ENCODE measurements at places on chromosomes 4 and X.

- DNase-seq = no peak
Measured at GRCh38 chr4:39706741-39707511, 9.0 kb downstream of the UBE2K start.

- DNase-seq = no peak
Measured at GRCh38 chrX:20989361-20989760, 384.9 kb upstream of the CNKSR2 start.

DNA sequence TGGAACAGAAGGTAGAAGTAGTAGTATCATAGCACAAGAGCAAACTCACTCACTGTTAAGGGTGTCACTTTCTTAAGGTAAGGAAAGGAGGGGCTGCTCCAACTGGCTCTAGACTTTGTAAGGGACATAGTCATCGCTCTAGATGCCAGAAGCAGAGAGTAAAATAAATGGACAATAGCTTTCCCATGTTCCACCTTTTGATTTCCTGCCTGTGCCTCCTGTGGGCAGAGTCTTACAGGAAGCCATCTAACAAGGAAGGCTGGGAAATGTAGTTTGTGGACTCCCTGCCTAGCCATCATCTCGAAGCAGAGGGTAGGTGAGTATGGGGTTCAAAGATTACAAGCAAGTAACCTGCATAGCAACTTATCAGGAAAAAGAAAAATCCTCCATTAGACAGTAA, 1.7 kb upstream of the METTL14 start:
- no peak for DNase-seq

DNA sequence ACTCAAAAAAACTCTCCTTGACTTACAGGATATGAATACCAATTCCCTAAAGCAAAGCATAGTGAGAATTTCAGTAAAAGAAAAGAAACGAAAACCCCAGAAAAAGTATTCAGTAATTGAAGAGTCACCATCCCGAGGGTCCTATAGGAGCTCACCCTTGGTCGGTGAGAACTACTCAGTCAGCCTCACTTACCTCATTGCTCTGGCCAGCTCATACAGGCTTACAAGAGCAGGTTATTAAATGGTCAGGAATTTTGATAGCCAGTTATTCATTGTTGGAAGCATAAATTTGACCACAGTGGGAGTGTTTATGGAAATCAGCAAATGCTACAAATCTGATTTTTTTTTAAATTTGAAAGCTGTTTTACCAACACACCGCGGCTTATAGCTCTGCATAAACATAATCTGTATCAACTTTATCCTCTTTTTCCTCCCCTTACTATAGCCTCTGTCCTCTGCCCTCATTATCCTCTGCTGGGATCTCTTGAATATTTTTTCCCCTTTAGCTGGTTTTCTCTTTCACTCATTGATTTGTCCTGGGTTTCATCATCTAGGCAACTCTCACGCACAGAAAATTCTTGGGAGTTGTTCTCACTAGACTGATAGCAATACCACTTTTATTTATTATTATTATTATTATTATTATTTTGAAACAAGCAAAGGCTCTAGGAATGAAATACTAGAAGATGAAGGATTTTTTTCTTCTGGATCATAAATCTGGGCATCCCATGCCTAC, 11.0 kb upstream of the CXCL2 start:
- no peak for DNase-seq

DNA sequence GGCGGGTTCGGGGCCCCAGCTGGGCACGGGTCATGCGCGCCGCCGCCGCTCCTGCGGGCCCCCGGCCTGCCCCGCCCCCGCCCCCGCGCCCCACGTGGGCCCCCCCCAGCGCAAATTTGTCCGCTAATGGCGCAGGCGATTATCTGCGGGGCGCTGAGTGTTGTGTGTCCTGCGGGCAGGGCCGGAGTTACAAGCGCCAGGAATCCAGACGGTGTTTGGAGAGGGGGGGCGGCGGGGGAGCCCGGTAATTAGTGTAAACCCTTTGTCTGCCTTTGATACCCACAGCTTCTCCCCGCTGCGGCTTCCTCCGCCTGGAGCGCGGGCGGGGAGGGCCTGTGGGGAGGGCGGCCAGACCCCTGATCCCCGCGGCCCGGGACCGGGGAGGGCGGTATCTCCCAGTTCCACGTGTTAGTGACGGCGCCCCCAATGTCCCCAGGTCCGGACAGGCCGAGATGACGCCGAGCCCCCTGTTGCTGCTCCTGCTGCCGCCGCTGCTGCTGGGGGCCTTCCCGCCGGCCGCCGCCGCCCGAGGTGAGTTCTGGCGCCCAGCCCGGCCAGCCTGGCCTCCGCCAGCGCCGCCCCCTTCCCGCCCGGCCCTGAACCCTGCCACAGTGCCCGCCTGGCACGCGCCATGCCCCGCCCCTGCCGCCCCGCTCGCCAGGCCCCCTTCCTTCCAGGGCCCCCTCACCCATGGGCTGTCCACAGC, 761 bp downstream of the FGFRL1 start:
- DNase-seq = peak; percentile 42

DNA sequence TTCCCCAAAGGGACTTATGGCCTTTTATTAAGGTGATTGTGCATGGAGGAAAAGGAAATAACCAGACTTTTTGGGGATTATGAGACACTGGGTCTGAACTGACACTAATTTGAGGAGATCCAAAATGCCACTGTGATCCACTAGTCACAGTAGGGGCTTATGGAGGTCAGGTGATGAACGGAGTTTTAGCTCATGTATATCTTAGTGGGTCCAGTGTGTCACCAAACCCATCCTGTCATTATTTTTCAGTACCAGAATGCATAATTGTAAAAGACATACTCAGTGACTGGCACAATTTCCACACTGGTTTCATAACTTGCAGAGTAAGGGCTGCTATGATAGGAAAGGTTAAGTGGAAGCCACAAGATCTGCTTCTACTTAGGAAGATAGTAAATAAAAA, 131.3 kb downstream of the RTL3 start:
- DNase-seq = no peak

GRCh38 chrX:124860736-124861135, 458.9 kb upstream of the TEX13C start:
- DNase-seq = no peak

DNA sequence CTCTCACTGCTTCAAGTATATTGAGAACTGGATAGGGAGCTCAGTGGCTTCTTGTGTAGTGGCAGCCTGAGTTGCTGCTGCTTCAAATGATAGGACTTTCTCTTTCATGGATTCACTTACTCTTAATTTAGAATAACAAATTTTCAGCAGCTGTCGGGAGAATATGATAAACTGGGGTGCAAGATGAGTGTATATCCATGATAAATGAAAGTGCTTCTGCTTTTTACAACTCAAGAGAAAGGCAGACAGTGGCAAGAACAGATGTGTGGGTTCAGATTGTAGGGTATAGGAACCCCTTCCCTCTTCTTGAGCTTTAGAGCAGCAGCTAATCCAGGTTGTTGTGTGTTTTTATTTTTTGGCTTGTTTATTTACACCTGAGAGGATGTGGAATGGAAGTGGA, 1.0 kb downstream of the SH3BGRL start:
- DNase-seq = no peak

DNA sequence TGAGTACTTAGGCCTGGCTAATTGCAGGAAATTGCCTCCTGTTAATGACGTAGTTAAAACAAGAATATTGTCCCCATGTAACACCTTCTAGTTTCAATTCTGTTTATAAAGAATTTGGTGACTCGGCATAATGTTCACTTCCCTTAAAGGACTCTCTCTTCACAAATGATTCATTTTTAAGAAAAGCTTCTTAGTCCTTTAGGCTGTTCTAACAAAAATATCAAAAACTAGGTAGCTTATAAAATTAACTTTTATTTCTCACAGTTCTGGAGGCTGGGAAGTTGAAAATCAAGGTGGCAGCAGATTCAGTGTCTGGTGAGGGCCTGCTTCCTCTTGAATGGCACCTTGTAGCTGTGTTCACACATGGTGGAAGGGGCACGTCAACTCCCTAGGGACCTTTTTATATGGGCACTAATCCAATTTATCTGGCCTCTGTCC, 23.8 kb downstream of the COL25A1 start:
- no peak for DNase-seq

DNA sequence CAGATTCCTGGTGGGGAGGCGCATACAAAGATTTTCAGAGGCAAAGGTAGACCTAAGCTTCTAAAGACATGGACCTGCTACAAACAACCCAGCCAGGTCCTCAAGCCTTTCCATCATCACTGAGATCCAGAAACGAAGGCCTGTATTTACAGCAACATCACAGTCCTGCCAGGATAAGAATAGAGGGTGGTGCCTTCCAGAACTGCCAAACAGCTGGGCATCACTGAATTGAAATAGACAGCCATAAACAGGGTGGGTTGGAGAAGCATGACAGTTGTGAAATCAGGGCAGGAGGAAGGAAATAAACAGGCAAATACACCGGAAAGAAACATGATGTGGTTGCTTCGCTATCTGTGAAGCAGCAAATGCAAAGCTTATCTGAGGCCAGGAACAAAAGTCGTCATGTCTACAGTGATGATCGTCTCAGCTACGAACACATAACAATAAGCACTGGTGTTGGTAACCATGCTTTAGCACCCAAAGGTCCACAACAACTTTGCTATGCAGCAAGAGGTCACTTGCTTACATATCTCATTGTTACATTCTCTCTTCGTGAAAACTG, 6.7 kb upstream of the TMEM154 start:
- no peak for DNase-seq

GRCh38 chrX:11632732-11633131, 33.0 kb downstream of the ARHGAP6 start:
- DNase-seq = no peak

DNA sequence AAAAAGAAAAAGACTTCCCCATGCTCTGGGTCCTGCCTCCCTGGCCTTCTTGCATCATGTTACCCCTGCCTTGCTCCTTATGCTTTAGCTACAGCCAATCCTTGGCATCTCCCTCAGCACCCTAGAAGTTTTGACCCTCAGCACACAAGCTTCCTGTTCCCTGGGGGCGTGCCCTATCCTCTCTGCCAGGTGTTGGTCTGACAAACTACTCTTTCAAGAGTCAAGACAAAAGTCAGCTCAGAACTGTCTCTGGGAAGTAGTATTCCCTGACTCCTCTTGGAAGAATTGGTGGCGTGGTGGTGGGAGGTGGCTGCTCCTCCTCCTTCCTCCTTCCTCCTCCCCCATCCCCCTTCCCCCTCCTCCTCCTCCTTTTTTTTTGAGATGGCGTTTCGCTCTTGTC, 41.0 kb downstream of the PRPS1 start:
- DNase-seq = no peak

DNA sequence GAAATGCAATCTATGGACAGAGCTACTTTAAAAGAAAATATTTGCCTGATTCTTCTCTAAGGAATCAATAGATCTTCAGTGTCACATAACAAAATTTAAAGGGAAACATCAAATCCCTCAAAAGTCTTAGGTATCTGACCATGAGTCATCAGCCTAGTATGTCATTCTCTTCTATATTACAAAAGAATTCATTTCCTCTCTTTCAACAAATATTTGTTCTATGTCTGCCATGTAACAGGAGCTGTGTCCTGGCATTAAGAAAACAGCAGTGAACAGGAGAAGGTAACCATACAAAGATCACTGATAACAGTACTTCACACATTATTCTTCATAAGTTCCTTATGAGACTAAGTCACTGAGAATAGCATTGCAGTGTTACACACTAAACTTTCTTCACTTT, 243.6 kb upstream of the DKK2 start:
- no peak for DNase-seq

GRCh38 chrX:154040307-154040756, 20.6 kb upstream of the IRAK1 start:
- no peak for DNase-seq

DNA sequence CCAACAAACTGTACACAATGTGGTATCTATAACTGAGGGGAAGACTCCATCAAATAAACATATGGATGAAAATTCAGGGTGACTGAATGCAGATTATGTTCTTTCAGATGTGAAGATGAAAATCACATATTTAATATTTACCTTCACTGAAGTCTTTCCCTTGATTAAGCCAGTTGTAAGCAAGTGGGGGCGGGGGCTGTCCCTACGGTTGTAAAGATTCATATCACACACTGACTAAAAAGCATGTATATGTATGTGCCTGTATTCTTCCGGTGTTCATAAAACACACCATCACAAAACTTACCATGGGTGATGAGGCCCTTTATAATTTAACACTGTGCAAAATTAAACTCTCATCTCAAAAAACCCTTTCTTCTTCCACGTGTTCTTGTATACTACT, 1.3 kb downstream of the TAB3 start:
- peak; percentile 70 for DNase-seq

- DNase-seq = no peak
Measured at GRCh38 chr4:152328582-152328981, 207.3 kb downstream of the FBXW7 start.

GRCh38 chrX:119871599-119872395, at the start of the genes NDUFA1 and RNF113A:
TSS of gene NDUFA1 (plus strand) at chrX:119871832. CDS start at chrX:119871912, 80 bp downstream.
TSS of gene RNF113A (minus strand) at chrX:119871733. CDS start at chrX:119871613, 120 bp downstream.
- peak; percentile 83 for DNase-seq

DNA sequence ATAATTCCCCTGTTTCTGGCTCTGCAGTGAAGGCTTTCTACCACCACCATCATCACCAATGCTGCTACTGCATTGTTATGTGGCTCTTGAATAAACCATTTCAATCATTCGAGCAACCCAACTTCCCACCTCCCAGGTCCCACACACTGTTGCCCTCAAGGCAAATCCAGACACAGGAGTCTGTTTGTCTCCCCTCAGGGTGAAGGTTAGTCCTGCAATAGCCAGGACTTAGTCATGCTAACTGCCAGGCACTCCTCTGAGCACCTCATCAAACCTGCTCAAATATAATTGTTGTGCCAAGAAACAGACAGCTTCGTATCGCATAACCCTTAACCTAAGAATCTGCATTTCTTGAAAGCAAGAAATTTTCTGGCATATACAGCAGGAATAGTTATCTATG, 213.2 kb downstream of the KDR start:
- DNase-seq = no peak

GRCh38 chr4:41647383-41647782, 101.1 kb downstream of the PHOX2B start:
- DNase-seq = no peak

DNA sequence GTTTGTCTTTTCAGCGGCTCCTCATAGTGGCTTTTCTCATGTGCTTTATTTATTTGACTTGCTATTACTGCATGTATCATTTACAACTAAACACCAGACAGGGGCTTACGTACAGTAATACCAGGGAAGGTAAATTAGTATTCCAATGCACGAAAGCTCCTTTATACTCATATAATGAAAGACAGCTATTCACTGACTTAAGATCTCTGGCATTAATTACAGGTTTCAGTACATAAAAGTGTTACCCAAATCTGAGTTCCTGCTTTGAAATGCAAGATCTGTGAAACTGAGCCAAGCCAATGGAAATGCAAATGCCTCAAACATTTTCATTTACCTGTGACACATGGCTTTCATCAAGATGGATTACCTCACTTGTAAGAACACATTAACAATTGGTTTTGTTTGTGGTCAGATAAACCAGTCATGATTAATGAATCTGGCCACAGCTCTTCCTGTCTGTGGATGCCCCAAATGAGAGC, 107.2 kb downstream of the ANAPC4 start:
- DNase-seq = no peak

DNA sequence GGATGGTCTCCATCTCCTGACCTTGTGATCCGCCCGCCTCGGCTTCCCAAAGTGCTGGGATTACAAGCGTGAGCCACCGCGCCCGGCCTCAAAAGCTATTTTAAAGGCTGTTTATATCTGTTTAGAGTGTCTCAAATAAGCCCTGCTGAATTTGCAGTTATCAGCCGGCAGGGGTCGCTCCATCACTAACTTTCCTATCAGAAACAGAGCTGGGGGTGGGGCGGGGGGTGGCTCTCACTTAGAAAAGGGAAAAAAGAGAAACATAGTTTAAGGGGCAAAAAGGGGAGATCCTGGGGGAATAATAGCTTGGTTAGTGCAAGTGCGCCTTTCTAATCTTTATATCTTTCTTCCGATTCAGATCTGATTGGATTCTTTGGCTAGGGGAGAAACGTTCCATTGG, 450.7 kb downstream of the UBE2NL start:
- no peak for DNase-seq

GRCh38 chrX:3256868-3257267, 89.6 kb downstream of the MXRA5 start:
- DNase-seq = no peak

- DNase-seq = no peak
Measured at GRCh38 chr4:99529956-99530355, 19.1 kb downstream of the C4orf17 start.

All from stimulated activated CD4-positive, alpha-beta T cell treated with anti-CD3 and anti-CD28 coated beads, Interleukin-2, amount 100 ng/mL, for 24 hours (primary cell).